ENCODE measurements at places on chromosomes 11 and 22. TPM values are rescaled to one million over a fixed set of nuclear protein-coding genes. Genes with fewer than 3 reads are reported as not detected.

- DNase-seq = no peak
Measured at GRCh38 chr11:2838091-2838490, 47.5 kb downstream of the CDKN1C start.

- no peak for DNase-seq
Measured at GRCh38 chr22:30806391-30806861, 111.8 kb downstream of the OSBP2 start.

GRCh38 chr11:66692871-66693331, 15.2 kb upstream of the RBM4B start:
- no peak for DNase-seq

MPPED2 gene
- 12.6 TPM for total RNA-seq

- DNase-seq = peak; percentile 36
Measured at GRCh38 chr22:43446916-43447315, 35.1 kb downstream of the MPPED1 start.

DNA sequence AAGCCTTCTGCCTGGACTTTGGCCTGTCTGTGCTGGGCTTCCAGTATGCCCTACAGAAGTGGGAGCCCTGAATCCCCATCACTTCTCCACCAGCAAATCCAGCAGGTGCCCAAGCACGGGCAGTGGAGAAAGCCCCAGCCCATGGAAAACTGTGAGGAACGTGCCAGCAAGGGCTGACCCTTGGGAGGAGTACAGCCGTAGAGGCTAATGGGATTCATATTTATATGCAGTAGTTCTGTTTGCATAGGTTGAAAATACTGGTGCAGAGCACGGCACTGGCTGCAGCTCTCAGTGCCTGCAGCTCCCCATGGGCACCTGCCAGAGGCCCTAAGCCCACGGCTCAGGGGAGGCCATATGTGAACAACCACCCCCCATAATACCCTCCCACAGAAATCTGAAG, 10.1 kb downstream of the NAGA start:
- peak; percentile 47 for DNase-seq

ZNRF3 gene
- total RNA-seq = 1.9 TPM

- peak; percentile 89 for DNase-seq
Measured at GRCh38 chr11:534396-535209, 773 bp downstream of the HRAS start.

DNA sequence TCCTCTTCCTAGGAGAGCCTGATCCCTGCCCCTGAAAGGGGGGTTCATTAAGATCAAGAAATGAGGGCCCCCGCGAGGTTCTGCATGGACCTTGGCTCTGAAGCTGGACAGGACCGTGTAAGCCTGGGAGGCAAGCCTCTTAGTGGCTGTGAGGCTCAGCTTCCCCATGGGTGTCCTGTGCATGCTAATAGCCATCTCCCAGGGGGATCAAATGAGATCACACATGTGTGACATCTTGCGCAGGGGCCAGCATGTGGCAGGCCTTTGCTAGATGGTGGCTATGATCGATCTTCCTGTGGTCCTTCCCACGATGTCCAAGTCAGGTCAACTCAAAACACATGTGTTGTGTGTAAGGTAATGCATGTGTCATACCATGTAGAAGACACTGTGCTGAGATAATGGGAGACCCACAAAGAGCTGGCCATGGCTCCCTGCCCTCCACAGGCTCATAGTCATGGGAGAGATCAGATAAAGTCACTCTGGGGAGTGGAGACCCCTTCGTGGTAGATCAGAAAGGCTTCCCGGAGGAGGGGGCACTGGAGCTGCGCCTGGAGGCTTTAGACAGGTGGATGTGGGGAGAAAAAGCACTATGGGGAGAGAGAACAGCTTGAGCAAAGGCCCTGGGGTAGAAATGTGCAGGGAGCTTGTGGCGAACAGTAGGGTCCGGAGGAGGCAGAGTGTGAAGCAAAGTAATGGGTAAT, 3.7 kb downstream of the RAC2 start:
- DNase-seq = peak; percentile 62

DNA sequence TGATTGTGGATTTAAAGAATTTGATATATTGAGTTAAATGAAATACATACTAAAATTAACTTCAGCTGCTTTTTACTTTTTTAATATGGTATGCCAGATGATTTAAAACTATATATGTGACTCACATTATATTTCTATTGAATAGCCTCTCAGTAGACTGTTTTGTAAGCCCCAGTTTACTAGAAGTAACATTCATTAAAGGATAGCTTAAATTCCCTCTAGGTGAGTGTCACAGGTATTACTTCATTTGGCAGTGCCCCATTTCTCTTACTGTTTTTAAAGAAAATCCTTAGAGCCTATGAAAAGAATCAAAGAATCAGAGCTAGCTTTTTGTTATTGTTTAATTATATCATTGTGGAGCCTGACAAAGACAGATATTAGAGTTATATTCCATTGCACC, 48.6 kb downstream of the ZC3H12C start:
- DNase-seq = no peak
